ENCODE measurements at places on chromosomes 4 and X.

- DNase-seq, result no peak
These were observed 34.3 kb downstream of the PAPSS1 start for GRCh38 chr4:107685740-107686139.

- no peak for DNase-seq
These were observed 29.6 kb downstream of the MCUB start for GRCh38 chr4:109589605-109590004.

- no peak for DNase-seq
These were observed 468.9 kb upstream of the CTSO start for GRCh38 chr4:156422576-156422975.

DNA sequence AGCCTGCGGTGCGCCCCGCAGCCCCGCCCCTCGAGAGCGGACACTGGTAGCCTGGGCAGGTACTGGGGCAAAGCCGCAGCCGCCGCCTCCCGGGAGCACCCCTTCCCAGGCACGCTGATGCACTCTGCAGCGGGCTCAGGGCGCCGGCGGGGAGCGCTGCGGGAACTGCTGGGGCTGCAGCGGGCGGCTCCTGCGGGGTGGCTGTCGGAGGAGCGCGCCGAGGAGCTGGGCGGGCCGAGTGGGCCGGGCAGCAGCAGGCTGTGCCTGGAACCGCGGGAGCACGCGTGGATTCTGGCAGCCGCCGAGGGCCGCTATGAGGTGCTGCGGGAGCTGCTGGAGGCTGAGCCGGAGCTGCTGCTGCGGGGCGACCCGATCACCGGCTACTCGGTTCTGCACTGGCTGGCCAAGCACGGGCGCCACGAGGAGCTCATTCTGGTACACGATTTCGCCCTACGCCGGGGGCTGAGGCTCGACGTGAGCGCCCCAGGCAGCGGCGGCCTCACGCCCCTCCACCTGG, 401 bp downstream of the SOWAHD start:
- DNase-seq, result no peak

- DNase-seq, result no peak
These were observed 177.8 kb upstream of the ATP6AP2 start for GRCh38 chrX:40402831-40403533.

- DNase-seq, result no peak
These were observed 24.8 kb upstream of the CYBB start for GRCh38 chrX:37755025-37755424.

GRCh38 chrX:136200466-136200865, 50.7 kb downstream of the MAP7D3 start:
- DNase-seq, result no peak

DNA sequence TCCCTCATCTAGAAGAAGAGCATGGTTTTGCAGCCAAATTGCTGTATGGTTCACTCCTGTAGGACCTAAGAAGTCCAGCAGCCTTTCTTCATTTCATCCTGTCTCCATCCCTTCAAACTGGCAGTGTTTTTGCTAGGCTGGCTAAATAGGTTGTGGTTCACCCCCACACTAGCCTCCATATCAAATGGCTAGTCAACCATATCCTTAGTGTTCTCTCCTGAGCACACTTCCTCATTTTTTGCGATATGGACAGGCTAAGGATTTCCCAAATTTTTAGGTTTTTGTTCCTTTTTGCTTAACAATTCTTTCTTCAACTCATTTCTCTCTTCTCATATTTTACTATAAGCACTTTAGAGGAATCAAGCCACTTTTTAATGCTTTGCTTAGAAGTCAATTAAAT, 98.8 kb upstream of the NOCT start:
- no peak for DNase-seq

DNA sequence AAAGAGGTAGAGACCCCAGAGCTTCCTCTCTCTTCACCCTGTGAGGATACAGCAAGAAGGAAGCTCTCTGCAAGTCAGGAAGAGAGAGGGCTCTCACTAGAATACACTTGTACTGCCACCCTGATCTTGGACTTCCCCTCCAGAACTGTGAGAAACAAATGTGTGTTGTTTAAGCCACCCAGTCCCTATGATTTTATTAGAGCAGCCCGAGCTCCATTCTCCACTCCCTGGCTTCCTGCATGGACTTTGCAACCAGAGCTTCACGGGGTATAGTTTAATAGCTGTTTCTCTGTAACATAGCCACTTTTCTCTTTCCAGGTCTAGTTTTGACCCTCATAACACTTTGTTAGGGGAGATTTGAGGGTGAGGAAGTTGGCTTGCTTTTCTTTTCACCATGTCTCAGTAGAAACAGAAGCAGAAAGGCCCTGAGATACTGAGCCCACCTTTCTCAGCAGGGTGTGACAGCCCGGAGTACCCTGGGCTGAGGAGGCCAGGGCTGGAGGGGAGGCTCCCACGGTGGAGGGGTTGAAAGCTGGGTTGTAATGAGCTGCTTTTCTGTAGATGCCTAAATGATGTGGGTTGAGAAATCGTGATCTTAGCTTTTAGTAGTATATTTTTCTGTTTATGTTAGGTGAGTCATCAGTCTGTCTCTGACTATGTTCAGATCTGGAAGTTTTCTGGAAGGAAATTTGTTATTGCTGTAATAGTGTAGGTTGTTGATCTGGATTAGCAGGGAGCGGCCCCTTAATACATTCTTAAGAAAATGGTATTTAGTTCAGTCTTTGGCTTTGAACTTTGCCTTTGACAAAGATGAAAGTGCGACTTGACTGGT, 118.6 kb downstream of the PTTG2 start:
- no peak for DNase-seq

GRCh38 chrX:16633754-16634153, 16.2 kb upstream of the S100G start:
- DNase-seq, result no peak

Measured in stimulated activated CD8-positive, alpha-beta memory T cell treated with anti-CD3 and anti-CD28 coated beads, Interleukin-2, amount 100 ng/mL, for 48 hours (primary cell).